DMS 273 treated with DMSO at 0.1 percent for 48 hours (cell line): ENCODE measurements at places on chromosomes 6 and 20.

DNA sequence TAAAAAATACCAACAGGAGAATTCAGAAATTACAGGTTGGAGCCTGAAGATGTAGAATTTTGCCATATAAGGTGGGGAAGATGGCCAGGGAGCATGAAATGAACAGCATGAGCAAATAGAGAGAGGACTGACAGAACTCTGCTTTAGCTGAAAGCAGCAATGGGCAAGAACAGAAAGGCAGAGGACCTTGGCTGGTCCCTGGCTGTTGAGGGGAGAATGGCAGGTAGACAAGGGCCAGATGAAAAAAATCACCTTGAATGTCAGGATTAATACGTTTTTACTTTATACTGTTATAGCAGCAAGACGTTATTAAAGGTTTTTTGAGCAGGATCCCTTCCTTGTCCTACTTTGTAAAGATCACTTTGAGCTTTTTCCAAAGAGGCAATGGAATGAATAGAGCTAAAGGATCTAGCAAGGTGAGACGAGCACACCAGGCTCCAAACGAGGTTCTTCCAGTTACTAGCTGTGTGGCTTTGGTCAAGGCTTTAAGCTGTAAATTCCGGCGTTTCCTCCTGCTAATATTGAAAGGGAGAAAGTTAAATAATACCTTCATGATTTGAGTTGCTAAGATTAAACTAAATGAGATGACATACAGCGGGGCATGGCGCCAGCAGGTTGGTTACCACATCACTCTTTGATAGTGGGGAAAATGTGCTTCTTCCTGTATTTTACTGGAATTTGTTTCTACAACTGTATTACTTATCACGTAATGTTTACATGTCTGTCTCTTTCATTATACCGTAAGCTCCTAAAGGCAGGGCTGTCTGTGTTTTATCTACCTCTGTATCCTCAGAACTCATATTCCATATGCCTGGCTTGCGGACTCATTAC lies 776 bp downstream of the PPIL1 start:
- no peak for DNase-seq

GRCh38 chr6:37131104-37131959 lies 38.6 kb upstream of the PIM1 start:
- no peak for DNase-seq

GRCh38 chr6:26234421-26235301 lies 130.3 kb upstream of the BTN3A2 start:
- DNase-seq = peak; percentile 43

- no peak for DNase-seq
Measured at GRCh38 chr20:33914919-33915318, 78.8 kb upstream of the RALY start.

DNA sequence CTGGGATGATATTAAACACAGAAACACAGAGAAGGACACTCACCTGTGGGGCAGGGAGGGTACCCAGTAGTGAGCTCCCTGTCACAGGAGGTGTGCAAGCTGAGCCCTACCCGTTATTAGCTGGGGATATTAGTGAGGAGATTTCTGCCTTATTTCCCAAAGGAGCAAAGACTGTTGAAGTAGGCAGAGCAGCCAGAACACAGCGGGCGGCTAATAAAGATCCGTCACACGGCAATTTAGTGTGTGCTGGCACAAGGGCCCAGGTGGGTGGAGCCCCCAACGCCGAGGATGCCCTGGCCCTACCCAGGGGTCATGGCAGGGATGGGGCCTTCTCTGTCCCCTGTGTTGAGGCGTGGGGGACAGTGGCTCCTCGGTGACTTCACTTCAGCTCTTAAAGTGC lies 8.3 kb downstream of the VSTM2L start:
- no peak for DNase-seq

GRCh38 chr6:130851026-130851425 lies 23.8 kb downstream of the SMLR1 start:
- DNase-seq = no peak

DNA sequence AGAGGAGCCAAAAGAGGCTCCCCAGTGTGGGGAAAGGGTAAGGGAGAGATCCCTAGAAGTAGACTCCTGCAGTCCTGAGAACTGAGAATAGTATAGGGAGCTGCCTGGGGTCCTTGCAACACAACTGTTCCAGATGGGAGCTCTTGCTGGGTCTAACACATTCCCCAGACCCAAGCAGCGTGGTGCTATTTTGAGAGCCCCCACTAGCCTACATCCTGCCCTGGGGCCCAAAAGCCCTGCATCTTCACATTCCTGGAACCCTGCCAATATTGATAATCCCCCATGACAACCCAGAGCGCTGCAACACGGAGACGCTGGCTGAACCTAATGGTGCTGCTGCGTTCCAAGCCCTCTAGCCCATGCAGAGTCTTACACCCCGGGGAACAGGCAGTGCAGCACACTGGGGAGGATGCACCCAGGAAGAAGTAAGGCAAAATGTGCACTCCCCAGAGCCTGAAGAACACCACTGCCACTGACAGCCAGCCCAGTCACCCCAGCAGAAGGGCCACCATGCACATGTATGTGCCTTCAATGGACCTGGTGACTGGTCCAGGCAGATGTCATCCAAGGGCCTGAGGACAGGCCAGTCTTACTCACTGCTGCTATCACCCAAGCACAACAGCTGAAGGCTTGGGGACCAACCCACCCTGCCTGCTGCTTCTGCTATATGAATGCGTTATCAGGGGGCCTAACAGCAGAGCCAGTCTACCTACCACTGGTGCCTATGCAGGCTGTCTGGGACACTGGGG lies 7.0 kb upstream of the RNF217 start:
- no peak for DNase-seq

- no peak for DNase-seq
Measured at GRCh38 chr6:131586543-131586942, 13.5 kb downstream of the ARG1 start.

- DNase-seq = no peak
Measured at GRCh38 chr6:28772480-28773381, 151.1 kb downstream of the TRIM27 start.

GRCh38 chr20:49349694-49350252 lies 71.9 kb upstream of the ZNFX1 start:
- no peak for DNase-seq

DNA sequence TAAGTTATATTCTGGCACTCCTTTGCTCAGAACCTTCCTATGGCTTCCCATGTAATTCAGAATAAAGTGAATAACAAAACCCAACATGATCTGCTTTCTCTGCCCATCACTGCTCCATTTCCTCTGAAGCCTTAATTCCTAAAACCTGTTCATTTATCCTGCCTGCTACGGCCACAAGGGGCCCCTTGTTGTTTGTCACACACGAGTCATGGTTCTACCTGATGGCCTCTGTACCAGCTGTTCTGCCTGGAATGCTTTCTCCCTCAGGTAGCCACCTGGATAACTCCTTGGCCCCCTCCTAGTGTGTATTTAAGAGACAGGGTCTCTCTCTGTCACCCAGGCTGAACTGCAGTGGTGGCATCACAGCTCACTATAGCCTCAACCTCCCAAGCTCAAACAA lies 26.8 kb downstream of the ERGIC3 start:
- no peak for DNase-seq

DNA sequence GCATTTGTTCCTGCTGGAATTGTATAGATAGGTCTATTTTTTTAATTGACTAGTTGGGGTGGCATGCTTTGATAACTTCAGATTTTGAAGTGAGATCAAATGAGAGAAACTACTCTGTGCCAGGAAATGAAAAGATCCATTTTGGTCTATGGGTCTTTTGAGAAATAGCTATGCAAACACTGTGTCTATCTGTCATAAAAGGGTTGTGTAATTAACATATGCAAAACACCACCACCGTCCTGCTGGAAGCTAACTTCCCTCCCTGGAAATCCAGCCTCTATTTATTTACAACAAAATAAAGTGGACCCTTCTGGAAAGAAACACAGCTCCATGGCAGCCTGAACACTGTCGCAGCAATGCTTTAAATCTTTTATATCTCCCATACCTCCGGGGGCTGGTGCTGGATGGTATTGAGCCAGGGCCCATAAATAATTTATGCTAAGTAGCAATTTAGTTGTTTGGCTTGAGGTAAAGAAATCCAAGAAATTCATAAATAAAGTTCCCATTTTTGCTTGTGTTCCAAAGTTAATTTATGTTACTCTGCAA lies 244.2 kb upstream of the POU3F2 start:
- DNase-seq = no peak

DNA sequence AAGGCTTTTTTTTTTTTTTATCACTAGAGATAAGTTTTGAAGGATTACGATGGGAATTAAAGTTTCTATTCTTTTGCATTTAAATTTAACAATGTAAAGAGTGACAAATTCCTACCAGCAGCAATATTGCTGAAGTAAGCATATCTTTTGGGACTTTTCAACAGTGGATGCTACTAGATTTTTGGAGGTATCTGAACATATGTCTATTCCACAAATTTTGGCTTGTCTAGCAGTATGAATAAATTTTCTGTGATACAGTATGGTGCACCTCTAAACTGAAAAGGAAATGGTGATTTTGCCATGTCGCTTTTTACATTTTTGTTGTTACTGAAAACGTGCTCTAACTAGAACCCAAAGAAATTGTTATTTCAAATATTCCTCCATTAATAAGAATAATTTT lies 368.3 kb upstream of the MANEA start:
- DNase-seq = no peak

DNA sequence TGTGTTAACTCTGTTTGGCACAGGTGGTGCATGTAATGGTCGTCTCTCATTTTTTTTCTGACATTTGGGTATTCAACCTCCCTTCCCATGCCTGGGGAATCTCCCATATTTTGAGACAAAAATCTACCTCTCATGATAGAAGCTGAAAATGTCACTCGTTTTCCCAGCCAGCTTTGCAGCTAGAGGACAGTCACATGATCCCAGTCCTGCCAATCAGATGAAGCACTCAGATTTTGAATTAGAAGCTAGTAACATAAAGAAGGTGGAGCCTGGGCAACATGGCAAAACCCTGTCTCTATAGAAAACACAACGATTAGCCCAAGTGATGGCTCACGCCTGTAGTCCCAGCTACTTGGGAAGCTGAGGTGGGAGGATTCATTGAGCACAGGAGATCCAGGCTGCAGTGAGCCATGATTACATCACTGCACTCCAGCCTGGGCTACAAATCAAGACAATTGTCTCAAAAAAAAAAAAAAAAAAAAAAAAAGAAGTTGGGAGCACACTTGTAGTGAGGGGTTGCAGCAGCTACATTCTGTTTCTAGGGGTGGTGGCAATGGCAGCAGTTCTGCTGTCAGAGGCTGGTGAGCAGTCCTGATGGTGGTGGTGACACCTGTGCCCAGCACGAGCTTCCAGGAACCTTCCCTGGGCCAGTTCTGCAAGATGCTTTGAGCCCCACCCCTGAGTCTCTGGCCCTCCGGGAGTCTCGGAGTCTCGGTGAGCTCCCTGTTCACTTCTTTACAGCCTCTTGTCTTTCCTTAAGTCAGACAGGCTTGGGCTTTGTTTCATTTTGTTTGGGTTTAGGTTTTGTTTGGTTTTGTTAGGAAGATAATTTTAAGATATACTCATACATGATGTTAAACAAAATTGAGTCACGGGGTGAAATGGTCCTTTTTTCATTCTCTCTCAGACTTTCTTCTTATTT lies 94.1 kb upstream of the KCNG1 start:
- no peak for DNase-seq

GRCh38 chr6:158037771-158038170 lies 56.1 kb downstream of the SYNJ2 start:
- no peak for DNase-seq

- DNase-seq = no peak
Measured at GRCh38 chr20:18999086-18999485, 185.5 kb downstream of the SCP2D1 start.

DNA sequence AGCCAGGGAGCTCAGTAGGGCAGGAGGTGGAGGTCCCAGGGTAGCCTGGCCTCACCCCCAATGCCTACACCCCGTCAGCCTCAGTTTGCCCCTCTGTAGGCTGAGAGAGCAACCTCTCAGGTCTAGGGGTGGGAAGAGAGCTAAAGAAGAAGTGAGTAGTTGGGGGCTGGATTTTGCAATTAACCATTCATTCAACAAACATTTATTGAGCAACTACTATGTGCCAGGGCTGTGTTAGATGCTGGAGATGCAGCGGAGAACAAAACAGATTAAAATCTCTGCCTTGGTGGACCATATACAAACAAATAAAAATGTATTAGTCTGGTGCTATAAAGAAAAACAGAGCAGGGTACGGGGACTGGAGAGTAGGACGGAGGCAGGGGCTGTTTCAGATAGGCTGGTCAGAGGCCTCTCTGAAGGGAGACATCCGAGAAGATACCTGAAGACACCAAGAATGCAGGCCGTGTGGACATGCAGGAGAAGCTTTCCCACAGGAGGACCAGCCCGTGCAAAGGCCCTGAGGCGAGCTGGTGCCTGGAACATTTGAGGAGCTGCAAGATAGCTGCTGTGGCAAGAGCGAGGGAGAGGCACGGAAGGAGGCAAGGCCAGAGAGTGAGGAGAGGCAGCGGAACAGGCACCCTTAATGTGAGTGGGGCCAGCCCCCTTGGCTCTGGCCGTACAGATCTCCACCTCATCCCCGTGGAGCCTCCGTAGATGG lies 60.3 kb downstream of the GRM4 start:
- no peak for DNase-seq
